ENCODE measurements at places on chromosomes 16 and 17.

- DNase-seq, result no peak
Measured at GRCh38 chr17:4582691-4583090, 1.6 kb upstream of the SMTNL2 start.

- no peak for DNase-seq
Measured at GRCh38 chr16:9567666-9568065, 476.2 kb downstream of the HAPSTR1 start.

DNA sequence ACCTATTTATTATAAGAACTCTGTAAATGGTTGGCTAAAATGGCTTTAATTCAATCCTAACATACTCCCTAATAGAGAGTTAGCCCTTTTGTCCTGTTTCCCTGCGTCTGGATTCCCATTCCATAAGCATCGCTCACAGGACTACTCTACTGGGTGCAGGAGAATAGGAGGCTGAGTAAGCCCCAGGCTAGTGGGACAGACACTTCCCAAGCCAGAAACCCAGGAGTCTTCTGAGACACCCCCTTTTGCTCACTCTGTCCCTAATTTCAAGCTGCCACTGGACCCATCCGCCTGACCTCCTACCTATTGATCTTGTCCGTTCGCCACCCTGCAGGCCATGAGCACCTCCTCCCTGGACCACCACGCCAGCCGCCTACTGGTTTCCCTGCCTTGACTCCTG, 16.7 kb upstream of the TOB1 start:
- no peak for DNase-seq

GRCh38 chr16:70575376-70575775, 51.8 kb downstream of the SF3B3 start:
- no peak for DNase-seq

GRCh38 chr17:64385187-64386083, 5.2 kb downstream of the PECAM1 start:
- DNase-seq, result peak; percentile 55

DNA sequence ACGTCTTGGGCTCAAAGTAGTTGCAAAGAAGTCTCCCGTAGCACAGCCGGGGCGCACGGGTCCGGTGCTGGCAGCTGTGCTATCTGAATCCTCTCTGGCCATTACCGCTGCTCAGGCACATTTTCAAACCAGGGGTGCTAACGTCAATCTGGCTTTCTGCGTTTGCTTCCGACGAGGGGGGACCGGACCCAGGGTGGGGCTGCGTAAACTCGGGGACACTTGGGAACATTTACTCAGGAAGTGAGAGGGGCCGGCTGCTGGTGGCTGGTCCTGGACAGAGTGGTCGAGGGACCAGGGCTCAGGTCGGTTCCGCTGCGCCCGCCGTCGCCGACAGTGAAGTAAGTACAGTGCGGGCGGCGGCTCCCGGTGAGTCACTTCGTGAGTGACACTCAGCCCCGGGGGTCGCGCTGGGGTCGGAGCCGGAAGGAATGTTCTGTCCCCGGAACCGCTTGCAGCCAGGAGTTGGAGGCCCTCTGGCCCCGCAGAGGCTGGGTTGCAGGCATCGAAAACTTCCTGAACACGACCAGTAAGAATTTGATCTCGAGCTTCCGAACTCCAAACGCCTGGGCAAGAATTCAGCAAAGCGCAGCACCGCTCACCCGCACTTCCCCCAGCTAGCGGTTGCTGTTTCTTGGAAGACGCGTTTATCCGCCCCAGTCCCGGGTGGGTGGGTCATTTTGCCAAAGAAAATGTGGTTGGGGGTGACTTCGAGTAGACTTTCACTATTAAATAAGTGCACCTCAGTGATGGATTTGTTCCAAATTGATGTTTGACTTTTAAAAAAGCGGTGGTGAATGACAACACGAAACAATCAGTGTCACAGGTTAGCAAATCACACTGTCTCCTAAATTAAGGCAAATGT, 1.4 kb upstream of the HS3ST3B1 start:
- no peak for DNase-seq

DNA sequence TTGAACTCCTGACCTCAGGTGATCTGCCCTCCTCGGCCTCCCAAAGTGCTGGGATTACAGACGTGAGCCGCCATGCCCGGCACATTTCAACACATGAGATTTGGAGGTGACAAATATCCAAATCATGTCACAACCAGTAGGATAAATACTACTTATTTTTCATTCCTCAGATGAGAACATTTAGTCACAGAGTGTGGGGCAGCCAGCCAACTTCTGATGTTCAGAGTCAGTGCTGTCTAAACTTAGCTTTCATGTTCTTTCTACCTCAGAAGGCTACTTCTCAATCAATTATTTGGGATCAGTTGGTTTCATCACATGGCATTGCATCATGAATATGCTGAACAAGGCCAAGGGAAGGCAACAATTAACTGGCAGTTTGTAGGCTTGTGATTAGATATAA, 134.5 kb downstream of the CDH13 start:
- no peak for DNase-seq

- no peak for DNase-seq
Measured at GRCh38 chr17:81902023-81902652, at the start of gene NPB. NPB (plus strand) TSS chr17:81902238; CDS start chr17:81902278, 40 bp downstream.

DNA sequence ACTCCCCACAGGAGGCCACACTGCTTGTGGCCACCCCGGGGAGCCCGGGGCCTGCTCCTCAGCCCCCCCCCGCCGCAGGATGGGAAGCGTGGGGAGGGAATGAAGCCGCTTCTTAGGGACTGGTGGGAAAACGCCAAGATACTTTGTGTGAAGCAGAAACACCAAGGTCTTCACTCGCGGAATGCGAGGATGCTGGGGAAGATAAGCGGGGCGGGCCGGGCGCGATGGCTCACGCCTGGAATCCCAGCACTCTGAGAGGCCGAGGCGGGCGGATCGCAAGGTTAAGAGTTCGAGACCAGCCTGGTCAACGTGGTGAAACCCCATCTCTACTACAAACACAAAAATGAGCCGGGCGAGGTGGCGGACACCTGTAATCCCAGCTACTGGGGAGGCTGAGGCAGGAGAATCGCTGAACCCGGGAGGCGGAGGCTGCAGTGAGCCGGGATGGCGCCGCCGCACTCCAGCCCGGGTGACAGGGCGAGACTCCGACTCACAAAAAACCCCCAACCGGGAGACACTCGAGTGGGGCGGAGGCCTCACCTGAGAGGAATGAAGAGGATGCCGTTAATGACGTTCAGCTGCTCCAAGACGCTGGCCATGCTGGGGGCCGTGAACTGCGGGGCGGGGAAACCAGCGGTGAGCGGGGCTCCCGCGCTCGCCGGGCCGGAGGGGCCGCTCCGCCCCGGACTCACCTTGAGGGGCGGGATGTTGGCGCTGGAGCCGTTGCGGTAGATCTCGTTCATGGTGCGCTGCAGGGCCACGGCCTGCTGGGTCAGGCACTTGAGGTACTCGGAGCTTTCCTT, 20.3 kb downstream of the CLUH start:
- DNase-seq, result no peak

DNA sequence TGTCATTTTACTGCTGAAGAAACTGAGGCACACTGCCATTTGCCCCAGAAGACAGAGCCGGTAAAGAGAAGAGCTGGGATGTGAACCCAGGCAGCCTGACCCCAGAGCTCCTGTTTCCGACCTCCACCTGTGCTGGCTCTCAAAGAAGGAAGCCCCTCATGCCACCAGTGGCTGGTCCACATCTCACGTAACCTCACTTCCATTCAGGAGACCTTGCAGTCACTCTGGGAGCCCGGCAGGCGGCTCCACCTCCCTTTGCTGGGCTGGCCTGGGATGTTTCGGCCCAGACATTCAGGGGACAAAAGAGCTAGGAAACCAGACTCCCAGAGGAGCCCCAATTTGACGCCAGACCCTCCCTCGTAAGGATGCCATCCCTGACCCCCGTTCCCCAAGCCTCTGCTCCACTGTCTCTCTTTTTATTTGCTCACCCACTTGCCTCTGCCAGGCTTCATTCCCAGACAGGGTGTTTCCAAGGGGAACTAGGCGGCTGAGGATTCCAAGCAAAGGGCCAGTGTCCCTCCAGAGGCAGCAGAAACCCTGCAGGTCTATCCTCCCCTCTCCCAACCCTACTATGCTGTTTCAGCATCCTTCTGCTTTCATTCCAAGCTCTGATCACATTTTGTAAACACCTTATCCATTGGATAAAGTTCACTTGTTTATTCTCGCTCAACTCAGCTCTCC, 2.8 kb downstream of the TAF1C start:
- DNase-seq, result no peak

DNA sequence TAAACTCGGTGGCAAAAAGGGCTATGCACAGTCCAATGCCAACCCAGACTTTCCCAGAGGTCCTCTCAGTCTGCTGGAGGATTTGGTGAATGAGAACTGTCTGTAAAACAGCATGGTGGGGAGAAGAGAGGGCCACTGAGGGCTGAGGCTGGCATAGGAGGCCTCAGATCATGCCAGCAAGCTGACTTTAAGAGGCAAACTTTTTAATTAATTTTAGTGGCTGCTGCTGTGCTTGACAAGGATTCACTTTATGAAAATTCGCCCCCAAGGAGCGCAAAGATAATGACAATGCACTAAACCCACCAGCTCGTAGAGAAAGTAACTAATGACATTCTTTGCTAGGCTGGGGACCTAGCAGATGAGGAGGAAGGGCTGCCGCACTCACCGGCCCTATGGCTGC, 15.0 kb downstream of the ABCC12 start:
- no peak for DNase-seq

GRCh38 chr17:71488851-71489250, 632.0 kb upstream of the SOX9 start:
- DNase-seq, result no peak

GRCh38 chr16:46899443-46900143, 15.4 kb downstream of the GPT2 start:
- DNase-seq, result no peak

- DNase-seq, result no peak
Measured at GRCh38 chr16:23836078-23836403, 258 bp downstream of the PRKCB start.
